ENCODE measurements at places on chromosomes 1 and 21. TPM values are rescaled to one million over a fixed set of nuclear protein-coding genes. Genes with fewer than 3 reads are reported as not detected.

Gene NUDT4B
- total RNA-seq, result 20.1 TPM

Gene CCDC185
- total RNA-seq, result not detected

Gene EPHA8
- not detected for total RNA-seq

Gene RIMS3
- total RNA-seq, result 0.15 TPM

Gene OR2AJ1
- total RNA-seq, result not detected

Gene LCK
- total RNA-seq, result not detected

Gene ENAH
- 25.0 TPM for total RNA-seq

Gene KPRP
- not detected for total RNA-seq

Gene UMODL1
- not detected for total RNA-seq

Gene RIPPLY3
- not detected for total RNA-seq

Gene FCRL1
- not detected for total RNA-seq

Gene S100B
- not detected for total RNA-seq

Gene PLPPR4
- not detected for total RNA-seq

Gene C1orf226
- total RNA-seq, result 1.5 TPM

Gene NUAK2
- total RNA-seq, result 0.76 TPM

Gene CXADR
- total RNA-seq, result 26.6 TPM

Gene UBR4
- 70.2 TPM for total RNA-seq

Measured in epithelial cell of umbilical artery (primary cell).